ENCODE measurements at places on chromosomes 4 and X.

- H3K4me3 ChIP-seq, result peak overlapping the region; percentile 17
- no peaks in the 10 kb centered on the region for H3K27me3 ChIP-seq
- DNase-seq, result no peak
- H3K4me1 ChIP-seq, result no peaks in the 10 kb centered on the region
- H3K27ac ChIP-seq, result no peak overlapping the region
Measured at GRCh38 chrX:152899111-152899873, 1.4 kb downstream of the ZNF185 start.

- peaks cover under 1% of the 10 kb centered on the region for H3K36me3 ChIP-seq
- H3K27ac ChIP-seq, result no peak overlapping the region
- no peaks in the 10 kb centered on the region for H3K4me1 ChIP-seq
Measured at GRCh38 chrX:146186540-146186939, 368.9 kb downstream of the SLITRK2 start.

- peak overlapping the region; percentile 81 for H3K4me3 ChIP-seq
- H3K4me1 ChIP-seq, result no peaks in the 10 kb centered on the region
- peaks cover 12% of the 10 kb centered on the region for H3K27me3 ChIP-seq
- H3K27ac ChIP-seq, result no peak overlapping the region
Measured at GRCh38 chr4:150078579-150079080, 385 bp downstream of the DCLK2 start.

- no peak overlapping the region for H3K27ac ChIP-seq
- no peaks in the 10 kb centered on the region for H3K27me3 ChIP-seq
- H3K4me3 ChIP-seq, result no peak overlapping the region
- no peak for DNase-seq
- no peaks in the 10 kb centered on the region for H3K4me1 ChIP-seq
Measured at GRCh38 chrX:109785053-109785452, 52.0 kb upstream of the ACSL4 start.

- no peaks in the 10 kb centered on the region for H3K4me1 ChIP-seq
- no peak overlapping the region for H3K4me3 ChIP-seq
- no peak overlapping the region for H3K27ac ChIP-seq
Measured at GRCh38 chr4:169089004-169089403, 78.9 kb upstream of the CBR4 start.

GRCh38 chrX:100931925-100932285 lies 3.2 kb upstream of the XKRX start:
- DNase-seq, result no peak
- H3K27me3 ChIP-seq, result peaks cover 4% of the 10 kb centered on the region
- H3K4me3 ChIP-seq, result no peak overlapping the region
- H3K36me3 ChIP-seq, result peaks cover 7% of the 10 kb centered on the region

- H3K4me3 ChIP-seq, result no peak overlapping the region
- H3K27me3 ChIP-seq, result no peaks in the 10 kb centered on the region
- no peaks in the 10 kb centered on the region for H3K36me3 ChIP-seq
- DNase-seq, result no peak
Measured at GRCh38 chr4:156442912-156443311, 489.2 kb upstream of the CTSO start.

DNA sequence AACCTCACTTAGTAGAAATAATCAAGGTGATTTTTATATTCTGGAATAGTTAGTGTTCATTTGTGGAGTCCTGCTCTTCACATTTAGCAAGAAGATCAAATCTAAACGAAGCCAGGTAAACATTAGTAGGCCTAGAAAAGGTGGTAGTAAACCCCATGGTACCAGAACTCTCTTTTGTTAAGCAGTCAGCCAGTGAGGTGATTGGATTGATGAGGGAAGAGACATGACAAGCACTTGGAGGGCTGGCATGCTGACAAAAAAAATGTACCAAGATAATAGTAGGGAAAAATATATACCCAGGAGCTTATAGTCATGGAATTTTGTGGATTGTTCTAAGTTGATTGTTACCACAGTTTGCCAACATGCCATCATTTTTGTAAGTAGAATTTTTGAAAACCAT lies 163.8 kb downstream of the BANK1 start:
- H3K27ac ChIP-seq, result peak overlapping the region; percentile 78
- no peak overlapping the region for H3K4me3 ChIP-seq
- no peak for DNase-seq
- no peaks in the 10 kb centered on the region for H3K27me3 ChIP-seq
- H3K36me3 ChIP-seq, result no peaks in the 10 kb centered on the region
- H3K4me1 ChIP-seq, result peaks cover 8% of the 10 kb centered on the region

- H3K27ac ChIP-seq, result no peak overlapping the region
- no peak overlapping the region for H3K4me3 ChIP-seq
- no peaks in the 10 kb centered on the region for H3K36me3 ChIP-seq
- H3K27me3 ChIP-seq, result no peaks in the 10 kb centered on the region
- H3K4me1 ChIP-seq, result no peaks in the 10 kb centered on the region
- DNase-seq, result no peak
Measured at GRCh38 chr4:176767183-176767582, 25.5 kb downstream of the VEGFC start.

GRCh38 chr4:83599183-83599582 lies 63.3 kb downstream of the GPAT3 start:
- H3K4me1 ChIP-seq, result no peaks in the 10 kb centered on the region
- H3K4me3 ChIP-seq, result no peak overlapping the region
- no peaks in the 10 kb centered on the region for H3K27me3 ChIP-seq
- no peak overlapping the region for H3K27ac ChIP-seq
- DNase-seq, result no peak
- H3K36me3 ChIP-seq, result no peaks in the 10 kb centered on the region

GRCh38 chr4:128813965-128814364 lies 4.5 kb downstream of the JADE1 start:
- peaks cover 3% of the 10 kb centered on the region for H3K4me1 ChIP-seq
- H3K27ac ChIP-seq, result no peak overlapping the region
- no peak for DNase-seq

DNA sequence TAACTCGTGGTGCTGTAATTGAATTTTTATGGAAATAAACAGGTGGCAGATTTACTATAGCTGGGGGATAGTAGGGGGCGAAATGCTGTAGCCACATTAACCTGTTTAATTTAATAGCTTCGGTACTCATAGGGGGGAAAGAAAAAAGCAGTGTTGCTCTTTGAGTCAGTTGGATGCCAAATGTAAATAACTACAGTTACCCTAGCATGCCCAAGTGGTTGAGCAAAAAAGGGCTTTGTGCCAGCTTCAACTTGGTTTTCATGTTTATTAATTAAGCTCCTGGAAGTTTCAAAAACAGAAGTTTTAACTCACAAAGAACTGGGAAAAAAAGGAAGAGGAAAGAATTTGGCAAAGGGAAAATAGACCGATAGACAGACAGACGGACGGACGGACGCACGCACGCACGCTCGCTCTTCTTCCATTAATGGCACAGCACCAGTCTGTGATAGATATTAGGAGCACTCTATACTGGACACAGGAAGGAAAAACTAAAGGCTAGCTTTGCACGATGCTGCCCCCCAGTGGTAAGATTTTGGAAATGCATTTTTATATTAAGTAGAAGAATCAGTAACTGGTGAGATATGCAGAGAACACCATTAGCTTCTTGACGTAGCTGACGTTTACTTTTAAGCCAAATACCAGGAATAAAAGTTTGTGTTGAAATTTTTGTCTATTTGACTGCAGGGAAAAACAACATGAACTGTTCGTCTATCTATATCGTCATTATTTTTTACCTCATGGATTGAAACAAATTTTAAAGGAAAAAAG lies 151.8 kb downstream of the SLC7A11 start:
- no peaks in the 10 kb centered on the region for H3K27me3 ChIP-seq
- H3K4me1 ChIP-seq, result no peaks in the 10 kb centered on the region
- H3K36me3 ChIP-seq, result no peaks in the 10 kb centered on the region

- no peak for DNase-seq
- H3K27me3 ChIP-seq, result no peaks in the 10 kb centered on the region
- H3K4me1 ChIP-seq, result no peaks in the 10 kb centered on the region
- no peak overlapping the region for H3K4me3 ChIP-seq
Measured at GRCh38 chr4:24770032-24770584, 25.3 kb upstream of the SOD3 start.

GRCh38 chrX:118780911-118781310 lies 42.7 kb upstream of the ZCCHC12 start:
- H3K27ac ChIP-seq, result no peak overlapping the region
- DNase-seq, result no peak
- no peaks in the 10 kb centered on the region for H3K4me1 ChIP-seq
- no peak overlapping the region for H3K4me3 ChIP-seq
- H3K27me3 ChIP-seq, result no peaks in the 10 kb centered on the region

- no peak for DNase-seq
- H3K36me3 ChIP-seq, result peaks cover 32% of the 10 kb centered on the region
- H3K4me1 ChIP-seq, result peaks cover 11% of the 10 kb centered on the region
- no peak overlapping the region for H3K4me3 ChIP-seq
- H3K27ac ChIP-seq, result no peak overlapping the region
Measured at GRCh38 chrX:133698298-133698697, 283.0 kb upstream of the GPC4 start.

- peaks cover 37% of the 10 kb centered on the region for H3K36me3 ChIP-seq
- peak; percentile 75 for DNase-seq
- H3K4me3 ChIP-seq, result peak overlapping the region; percentile 71
- H3K27ac ChIP-seq, result peak overlapping the region; percentile 18
- H3K27me3 ChIP-seq, result no peaks in the 10 kb centered on the region
- H3K4me1 ChIP-seq, result peaks cover 4% of the 10 kb centered on the region
Measured at GRCh38 chrX:114047558-114047957, 536.3 kb upstream of the HTR2C start.

DNA sequence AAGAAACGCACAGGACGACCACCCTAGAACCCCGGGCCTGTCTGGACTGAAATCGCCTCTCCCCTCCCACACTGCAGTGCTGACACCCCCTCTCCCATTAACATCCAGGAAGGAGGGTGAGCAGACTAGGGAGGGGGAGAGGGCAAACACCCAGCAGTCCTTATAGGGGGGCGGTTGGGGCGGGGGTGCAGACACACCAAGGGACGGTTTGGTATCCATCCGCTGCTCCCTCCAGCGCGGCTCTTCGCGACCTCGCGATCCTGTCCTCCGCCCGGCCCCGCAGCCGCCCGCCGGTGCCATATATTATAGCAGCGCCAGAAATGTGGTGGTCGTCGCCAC lies 411 bp upstream of the GPRASP1 start:
- H3K4me3 ChIP-seq, result peak overlapping the region; percentile 79
- H3K4me1 ChIP-seq, result no peaks in the 10 kb centered on the region
- no peaks in the 10 kb centered on the region for H3K27me3 ChIP-seq
- DNase-seq, result no peak
- H3K36me3 ChIP-seq, result peaks cover 12% of the 10 kb centered on the region
- no peak overlapping the region for H3K27ac ChIP-seq

DNA sequence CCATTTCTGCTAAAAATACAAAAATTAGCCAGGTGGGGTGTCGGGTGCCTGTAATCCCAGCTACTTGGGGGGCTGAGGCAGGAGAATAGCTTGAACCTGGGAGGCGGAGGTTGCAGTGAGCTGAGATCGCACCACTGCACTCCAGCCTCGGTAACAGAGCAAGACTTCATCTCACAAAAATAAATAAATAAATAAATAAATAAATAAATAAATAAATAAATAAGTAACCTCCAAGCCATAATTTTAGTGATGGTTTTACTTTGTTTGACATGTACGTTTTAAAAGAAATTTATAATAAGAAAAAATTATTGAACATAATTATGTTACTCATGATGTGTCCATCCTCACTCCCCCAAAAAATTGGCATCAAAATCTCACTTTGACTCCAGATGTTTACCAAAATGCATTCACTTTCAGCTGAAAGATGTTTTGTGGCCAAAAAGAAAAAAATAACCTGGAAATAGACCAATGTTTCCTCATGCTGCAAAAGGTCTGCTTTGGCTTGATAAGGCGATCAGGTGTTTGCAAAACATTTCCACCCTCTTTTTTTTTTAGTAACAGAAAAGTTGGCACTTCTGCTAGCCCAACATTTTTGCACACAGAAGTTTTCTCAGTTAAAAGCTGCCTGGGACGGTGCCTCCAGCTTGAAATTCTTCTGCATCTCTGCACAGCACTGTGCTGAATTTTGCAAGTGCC lies 42.2 kb upstream of the DHRSX start:
- peaks cover 18% of the 10 kb centered on the region for H3K36me3 ChIP-seq
- no peak overlapping the region for H3K4me3 ChIP-seq
- no peaks in the 10 kb centered on the region for H3K27me3 ChIP-seq
- H3K4me1 ChIP-seq, result no peaks in the 10 kb centered on the region

- H3K4me3 ChIP-seq, result peak overlapping the region; percentile 86
- H3K4me1 ChIP-seq, result no peaks in the 10 kb centered on the region
Measured at GRCh38 chr4:37685823-37686372, 278 bp downstream of the RELL1 start.

GRCh38 chr4:129453524-129454200 lies 357.7 kb downstream of the C4orf33 start:
- no peak overlapping the region for H3K4me3 ChIP-seq
- H3K27ac ChIP-seq, result no peak overlapping the region
- H3K36me3 ChIP-seq, result no peaks in the 10 kb centered on the region
- no peaks in the 10 kb centered on the region for H3K27me3 ChIP-seq

All from H9 (cell line).